H7 (cell line): ENCODE measurements at places on chromosomes 11 and 22.

DNA sequence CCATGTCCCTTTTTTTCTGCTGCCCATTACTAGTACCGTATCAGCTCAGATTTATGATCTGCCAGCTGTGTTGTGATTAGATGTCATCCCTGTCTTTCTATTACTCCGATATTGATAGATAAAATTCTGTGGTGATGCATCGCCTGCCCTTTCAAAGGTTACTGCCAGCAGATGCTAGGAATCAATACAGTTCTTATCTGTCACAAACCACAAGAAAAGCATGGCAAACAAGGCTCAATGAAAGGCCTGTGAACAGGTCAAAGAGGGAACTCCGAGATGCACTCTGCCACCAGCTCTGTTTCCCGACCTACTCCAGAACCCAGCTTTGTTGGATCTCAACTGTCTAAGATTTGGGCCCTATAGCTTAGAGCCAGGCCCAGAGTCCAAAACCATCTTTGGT lies 246.0 kb downstream of the CADM1 start:
- DNase-seq, result no peak

DNA sequence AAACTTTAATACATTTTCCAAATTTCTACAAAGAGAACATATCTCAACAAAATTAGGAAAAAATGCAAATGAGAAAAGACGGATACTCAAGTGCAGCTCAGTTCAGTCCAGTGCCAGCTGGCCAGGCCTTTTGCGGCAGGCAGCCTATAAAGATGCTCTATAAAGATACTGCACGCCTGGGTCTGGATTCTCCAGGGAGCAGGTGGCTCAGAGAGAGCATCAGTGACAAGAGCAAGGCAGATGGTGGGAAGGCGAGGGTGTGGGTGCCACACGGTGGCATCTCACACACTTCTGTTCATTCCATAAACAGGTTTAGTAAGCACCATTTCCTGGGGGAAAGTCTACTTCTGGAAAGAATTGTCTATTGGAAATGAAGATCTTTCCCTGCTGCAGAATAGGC lies 18.1 kb upstream of the SCN3B start:
- no peak for DNase-seq

GRCh38 chr11:87851234-87851633 lies 324.0 kb downstream of the RAB38 start:
- no peak for DNase-seq

GRCh38 chr11:57791321-57792059 lies 29.9 kb downstream of the CTNND1 start:
- peak; percentile 30 for DNase-seq

DNA sequence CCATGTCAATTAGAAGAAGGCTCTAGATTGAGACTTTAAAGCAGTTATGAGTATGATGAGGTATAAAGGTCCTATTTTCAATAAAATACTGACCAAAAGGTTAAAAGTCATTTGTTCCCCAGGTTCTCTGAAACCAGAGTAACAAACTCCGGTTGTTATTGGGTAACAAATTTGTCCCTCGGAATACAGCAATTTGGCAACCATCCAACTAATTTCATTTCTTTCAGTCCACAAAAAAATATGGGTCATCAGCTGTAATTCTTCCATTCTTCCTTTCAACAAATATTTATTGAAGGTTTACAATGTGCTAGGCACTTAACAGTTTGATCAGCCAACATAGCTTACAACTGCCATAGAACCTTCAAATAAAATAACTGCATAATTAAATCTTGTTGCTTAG lies 79.9 kb downstream of the TTC28 start:
- no peak for DNase-seq
